ENCODE measurements at places on chromosomes 12 and 14. TPM values are rescaled to one million over a fixed set of nuclear protein-coding genes. Genes with fewer than 3 reads are reported as not detected.

- DNase-seq: no peak
These were observed 13.5 kb downstream of the PSMA3 start for GRCh38 chr14:58258156-58258555.

FGD4 gene
- 2.0 TPM for polyA plus RNA-seq

DNA sequence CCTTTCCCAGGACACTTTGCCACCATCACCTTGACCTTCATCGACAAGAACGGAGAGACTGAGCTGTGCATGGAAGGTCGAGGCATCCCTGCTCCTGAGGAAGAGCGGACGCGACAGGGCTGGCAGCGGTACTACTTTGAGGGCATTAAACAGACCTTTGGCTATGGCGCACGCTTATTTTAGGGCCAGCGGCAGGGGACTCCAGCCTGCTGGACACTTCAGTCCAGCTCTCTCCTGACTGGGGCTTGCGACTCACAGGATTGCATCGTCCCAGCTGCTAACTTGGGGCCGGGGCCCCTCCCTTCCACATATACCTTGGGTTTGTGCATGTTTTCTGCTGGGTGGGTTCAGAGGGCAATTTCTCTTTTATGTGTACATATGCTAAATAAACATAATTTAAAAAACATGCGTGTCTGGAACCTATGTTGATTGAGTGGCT is 11.2 kb downstream of the AHSA1 start:
- no peak for DNase-seq

- DNase-seq: no peak
These were observed 253.6 kb upstream of the FLRT2 start for GRCh38 chr14:85276161-85276978.

- no peak for DNase-seq
These were observed 3.6 kb upstream of the IGFBP6 start for GRCh38 chr12:53093777-53094393.

GRCh38 chr14:87230726-87231125 is 762.3 kb downstream of the GALC start:
- DNase-seq: no peak

DNA sequence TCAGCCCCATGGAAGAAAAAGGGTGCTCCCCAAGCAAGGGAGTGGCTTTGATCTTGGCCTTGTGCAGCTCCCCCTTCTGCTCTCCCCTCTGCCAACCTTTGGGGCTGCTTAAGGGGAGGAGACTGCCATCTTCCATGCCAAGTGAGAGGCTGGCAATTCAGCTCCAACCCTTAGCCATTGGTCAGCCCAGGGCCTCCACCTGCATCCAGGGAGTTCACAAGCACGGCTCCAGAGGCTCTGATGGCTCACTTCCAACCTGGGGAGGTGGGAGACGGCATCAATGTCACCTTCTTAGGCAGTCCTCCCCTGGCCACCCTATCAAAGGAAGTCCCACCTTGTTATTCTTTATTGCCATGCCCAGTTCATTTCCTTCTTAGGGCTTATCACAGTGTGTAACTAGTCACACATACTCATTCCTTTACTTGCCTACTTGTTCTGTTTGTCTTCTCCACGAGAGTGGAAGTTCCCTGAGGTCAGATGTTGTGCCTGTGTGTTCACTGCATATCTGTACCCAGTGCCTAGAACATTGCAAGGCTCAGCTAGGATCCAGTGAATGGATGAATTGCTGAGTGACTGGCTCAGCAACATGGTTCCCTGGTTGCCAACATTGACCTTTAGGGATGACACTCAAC is 5.0 kb downstream of the HDAC7 start:
- DNase-seq: no peak

GRCh38 chr14:104708606-104709268 is 15.3 kb upstream of the ADSS1 start:
- DNase-seq: peak; percentile 81

- DNase-seq: no peak
These were observed 19.8 kb downstream of the ZFYVE21 start for GRCh38 chr14:103735439-103735814.

DNA sequence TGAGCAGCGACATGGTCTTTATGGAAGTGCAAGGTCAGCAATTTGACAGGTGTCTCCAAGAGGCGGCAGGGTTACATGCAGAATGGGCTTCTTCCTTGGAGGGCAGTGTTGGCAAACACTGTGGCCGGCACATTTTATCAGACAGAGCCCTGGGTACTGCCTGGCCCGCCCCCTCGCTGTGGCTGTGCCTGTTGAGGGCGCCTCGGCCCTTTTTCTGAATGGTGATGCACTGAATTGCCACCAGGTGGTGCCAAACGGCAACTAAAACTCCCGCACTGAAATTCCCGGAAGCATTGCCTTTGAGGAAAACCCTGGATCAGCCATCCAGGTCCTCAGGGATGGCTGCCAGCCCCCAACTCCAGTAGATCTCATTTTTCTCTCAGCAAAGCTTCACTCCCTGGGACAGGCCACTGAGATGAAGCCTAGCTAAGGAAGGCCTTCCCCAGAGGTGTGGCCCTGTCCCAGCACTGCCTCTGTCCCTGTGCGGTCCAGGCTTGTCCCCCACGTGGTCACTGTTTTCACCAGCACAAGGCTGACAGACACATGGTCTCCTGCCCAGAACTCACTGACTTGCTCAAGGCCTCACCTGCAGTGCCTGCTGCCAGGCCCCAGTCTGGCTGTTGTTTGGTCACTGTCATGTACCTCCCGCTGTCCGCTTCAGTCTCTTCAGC is 73.6 kb downstream of the TESC start:
- DNase-seq: peak; percentile 79

MSI1 gene
- 1.4 TPM for polyA plus RNA-seq

ASB2 gene
- polyA plus RNA-seq: 0.16 TPM

- no peak for DNase-seq
These were observed 1320.5 kb upstream of the SEL1L start for GRCh38 chr14:82854131-82854530.

GRCh38 chr14:85399186-85399585 is 130.8 kb upstream of the FLRT2 start:
- no peak for DNase-seq

GRCh38 chr12:108605690-108606406 is 8.0 kb upstream of the TMEM119 start:
- DNase-seq: no peak

- DNase-seq: peak; percentile 9
These were observed 524.1 kb upstream of the FBXO33 start for GRCh38 chr14:39956372-39956771.

- peak; percentile 83 for DNase-seq
These were observed 15.8 kb upstream of the CPNE8 start for GRCh38 chr12:38921025-38921677.

CCDC38 gene
- polyA plus RNA-seq: 0.28 TPM

SIX6 gene
- polyA plus RNA-seq: not detected

LRRC10 gene
- polyA plus RNA-seq: not detected

BDKRB1 gene
- polyA plus RNA-seq: 2.8 TPM

GRCh38 chr14:64478634-64479250 is 13.4 kb downstream of the AKAP5 start:
- peak; percentile 44 for DNase-seq
